Trophoblast cell (in vitro differentiated cells and primary cell): ENCODE measurements at places on chromosomes 7 and 10.

DNA sequence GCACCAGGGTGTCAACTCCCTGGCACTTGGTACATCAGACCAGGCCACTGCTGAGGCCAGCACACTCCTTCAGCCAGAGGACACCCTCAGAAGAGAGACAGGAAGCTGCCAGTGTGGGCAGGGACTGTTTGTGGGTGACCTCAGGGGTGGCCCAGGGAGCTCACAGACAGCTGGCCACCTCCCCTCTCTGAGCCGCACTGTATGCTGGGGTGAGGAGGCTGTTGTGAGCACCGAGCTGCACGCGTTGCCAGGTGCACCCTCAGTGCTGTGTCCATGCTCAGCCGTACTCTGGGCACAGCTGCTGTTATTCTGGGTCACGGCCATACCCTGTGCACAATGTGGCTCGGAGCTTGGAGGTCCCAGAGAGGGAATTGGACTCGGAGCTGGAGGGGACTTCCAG, 61.5 kb upstream of the NANOS1 start:
- DNase-seq: no peak

DNA sequence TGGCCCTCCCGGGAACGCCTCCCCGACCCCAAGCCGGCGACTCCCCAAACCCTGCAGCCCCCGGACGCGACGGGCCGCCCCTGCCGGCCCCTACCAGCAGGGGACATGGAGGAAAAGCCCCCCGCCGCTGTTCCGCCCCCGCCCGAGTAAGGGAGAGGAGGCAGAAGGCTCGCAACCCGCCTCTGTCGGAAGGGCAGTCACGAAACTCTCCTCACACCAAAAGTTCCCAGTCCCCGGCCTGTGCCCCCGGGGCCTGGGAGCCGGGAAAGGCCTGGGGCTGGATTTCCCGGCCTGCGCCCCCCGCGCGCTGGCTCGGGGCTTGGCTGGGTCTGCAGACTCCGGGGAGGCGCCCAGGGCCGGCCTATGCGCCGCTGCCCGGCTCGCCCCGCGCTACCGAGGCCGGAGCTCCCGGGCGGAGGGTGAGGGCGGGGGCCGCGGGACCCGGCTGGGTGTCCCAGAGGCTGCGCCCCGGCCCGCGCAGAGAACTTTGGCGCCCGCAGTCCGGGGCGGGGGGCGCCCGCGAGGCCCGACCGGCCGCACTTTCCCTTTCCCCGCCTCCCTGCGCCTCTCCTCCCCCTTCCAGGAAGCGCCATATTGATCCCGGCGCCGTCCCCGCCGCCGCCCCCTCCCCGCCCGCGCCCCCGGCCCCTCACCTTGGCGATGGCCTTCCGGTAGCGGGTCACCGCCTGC, 728 bp downstream of the PARD3 start:
- DNase-seq: peak; percentile 58

DNA sequence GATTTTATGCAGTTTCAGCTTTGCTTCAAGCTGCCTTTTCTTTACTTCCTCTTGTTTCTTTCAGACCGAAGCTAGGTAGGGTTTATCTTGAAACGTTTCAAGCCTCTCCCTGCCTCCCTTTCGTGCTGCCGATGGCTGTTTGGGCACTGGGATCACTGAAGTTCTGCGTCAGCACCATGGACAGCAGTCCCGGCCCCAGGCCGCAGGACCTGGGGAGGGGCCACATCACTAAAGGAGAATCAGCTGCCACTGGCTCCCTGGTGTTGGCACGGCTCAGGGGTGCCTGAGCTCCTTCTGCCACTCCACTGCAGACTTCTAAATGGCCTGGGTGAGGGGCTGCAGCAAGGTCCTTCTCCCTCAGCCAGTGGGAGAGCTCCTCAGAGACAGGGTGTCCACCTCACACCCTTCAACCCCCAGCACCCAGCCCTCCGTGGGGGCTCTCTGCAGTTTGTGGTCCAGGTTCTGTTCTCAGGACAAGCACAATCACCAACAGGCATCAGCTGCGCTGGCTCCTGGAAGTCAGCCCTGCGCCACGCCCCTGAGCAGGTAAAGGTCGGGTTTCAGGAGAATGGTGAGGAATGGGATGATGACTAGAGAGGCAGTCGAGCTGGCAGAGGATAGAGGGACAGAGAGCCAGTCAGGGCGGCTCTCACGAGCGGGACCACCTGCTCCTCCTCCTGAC, 387.2 kb downstream of the TCERG1L start:
- no peak for DNase-seq

DNA sequence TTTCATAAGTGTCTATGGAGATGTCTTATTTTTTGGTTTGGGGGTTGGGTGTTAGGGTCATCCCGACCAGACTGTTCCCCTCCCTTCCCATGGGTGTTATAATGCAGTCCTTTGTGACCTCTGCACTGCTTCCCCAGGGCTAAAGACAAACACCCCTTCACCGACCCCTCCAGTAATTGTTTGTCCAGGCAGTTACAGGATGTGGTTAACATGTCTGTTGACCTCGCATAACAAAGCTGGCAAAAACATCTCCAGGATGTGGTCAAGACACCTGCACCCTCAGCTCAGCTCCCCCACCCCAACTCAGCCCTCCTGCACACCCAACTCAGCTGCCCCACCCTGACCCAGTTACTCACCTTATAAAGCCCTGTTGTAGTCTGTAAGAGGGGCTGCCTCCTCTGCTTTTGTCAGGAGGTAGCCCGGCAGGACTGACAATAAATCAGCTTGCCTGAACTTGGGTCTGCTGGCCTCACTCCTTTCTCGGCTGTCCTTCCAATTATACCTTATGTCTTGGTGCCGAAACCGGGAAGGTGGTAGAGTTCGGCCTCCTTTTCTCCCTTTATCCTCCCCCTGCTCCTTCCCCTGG, 102.2 kb downstream of the ZNF92 start:
- DNase-seq: no peak

- no peak for DNase-seq
These were observed 97.6 kb downstream of the LYZL2 start for GRCh38 chr10:30531751-30532530.

DNA sequence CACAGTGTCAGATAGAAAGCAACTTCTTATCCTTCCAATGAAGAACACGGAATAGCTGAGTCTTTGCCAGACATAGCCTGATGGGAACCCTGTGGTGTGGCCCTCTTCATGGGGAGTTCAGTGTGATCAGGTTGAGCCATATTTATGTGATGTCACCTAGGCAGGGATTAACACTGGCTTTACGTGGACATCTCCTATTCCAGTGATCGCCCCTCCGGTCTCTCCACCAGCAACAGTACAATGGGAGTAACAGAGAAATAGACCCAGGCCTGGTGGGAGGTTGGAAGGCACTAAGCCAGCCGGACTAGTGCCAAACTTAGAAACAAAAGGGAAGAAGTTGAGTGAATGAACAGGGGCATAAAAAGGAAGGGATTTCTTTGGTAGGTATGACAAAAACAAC, 358.1 kb downstream of the PRPF18 start:
- no peak for DNase-seq

GRCh38 chr7:121049028-121049791, 60.7 kb downstream of the CPED1 start:
- DNase-seq: peak; percentile 53

- no peak for DNase-seq
These were observed 89.2 kb downstream of the CARD11 start for GRCh38 chr7:2954433-2954853.

DNA sequence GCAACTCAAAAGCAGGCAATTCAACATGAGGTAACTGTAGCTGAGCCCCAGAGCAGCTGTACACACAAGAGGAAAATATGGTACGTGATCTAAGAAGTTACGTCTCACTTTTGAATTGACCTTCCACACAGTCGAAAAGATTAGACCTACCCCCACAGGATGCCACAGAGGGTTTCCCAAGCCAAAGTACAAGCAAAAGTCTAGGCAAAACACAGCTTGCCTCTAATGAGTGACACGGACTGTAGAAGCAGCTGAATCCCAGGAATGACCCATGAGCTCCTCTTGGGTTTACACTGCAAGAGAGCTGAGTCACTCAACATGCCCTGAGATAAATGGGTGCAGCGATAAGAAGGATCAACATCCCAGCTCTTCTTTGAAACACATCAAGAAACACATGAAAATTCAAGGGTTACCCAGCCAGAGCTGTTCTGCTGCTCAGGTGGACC, 9.8 kb downstream of the CREB3L2 start:
- DNase-seq: peak; percentile 91

GRCh38 chr10:13905281-13905680, 318.5 kb downstream of the PRPF18 start:
- no peak for DNase-seq
